ENCODE measurements at places on chromosomes 2 and 18.

DNA sequence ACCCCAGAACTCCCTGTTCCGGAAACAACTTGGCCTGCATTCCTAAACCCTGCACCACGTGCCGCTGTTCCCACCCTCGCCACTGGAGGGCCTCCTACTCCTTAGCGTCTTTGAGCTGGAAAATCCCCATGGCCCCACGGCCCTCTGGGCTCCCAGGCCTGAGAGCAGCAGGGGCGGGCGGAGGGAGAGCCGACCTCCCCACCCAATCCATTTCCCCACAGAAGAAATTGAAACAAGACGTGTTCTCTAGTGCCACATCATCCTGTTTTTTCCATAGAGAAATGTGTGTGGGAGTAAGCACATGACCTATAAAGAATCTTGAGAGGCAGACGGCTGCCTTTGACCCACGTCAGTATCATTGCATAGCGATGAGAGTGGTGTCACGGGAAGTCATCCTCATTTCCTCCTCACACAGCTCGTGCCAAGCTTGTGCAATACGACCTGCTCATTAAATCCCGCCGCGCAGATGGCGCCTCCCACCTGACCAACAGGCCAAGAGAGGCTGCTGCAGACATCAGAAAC, 79.2 kb downstream of the LAMA1 start:
- DNase-seq, result peak; percentile 96

GRCh38 chr2:75667884-75668283, 21.3 kb downstream of the MRPL19 start:
- DNase-seq, result no peak

GRCh38 chr2:236047176-236047575, 121.0 kb downstream of the GBX2 start:
- no peak for DNase-seq

DNA sequence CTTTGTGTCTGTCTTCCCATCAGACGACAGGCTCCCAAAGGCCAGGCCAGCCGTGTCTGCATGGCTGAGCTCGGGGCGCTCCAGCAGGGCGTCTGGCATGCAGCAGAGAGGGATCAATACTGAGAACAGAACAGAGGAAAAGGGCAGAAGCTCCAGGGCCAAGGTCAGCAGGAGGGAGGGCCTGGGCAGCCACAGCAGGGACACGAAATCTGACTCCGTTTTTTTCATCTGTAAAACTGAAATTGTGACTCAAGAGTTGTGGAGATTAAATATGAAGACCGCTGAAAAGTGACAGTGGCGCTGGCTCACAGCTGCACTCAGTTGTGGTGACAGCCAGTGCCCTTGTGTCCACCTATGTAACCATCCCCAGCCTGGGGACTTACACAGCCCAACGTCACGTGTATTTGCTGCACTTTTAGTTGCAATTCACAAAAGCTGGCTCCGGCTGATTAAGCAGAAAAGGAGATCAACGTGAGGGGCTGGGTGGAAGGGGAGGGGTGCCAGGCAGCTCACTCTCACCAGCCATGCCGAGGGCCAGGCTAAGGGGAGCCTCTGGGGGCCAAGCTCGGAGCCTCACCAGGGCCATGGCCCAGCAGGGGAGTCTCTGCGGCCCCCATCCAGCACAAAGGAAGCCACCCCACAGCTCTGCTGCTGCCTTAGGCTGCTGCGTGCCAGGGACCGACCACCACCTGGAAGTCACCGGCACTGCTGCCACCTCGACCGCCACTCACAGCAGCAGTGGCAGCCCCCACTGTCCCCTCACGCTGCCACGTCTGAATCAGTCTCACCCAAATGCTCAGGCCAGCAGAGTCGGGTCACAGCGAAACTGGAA, 74.7 kb downstream of the EIPR1 start:
- DNase-seq, result no peak

DNA sequence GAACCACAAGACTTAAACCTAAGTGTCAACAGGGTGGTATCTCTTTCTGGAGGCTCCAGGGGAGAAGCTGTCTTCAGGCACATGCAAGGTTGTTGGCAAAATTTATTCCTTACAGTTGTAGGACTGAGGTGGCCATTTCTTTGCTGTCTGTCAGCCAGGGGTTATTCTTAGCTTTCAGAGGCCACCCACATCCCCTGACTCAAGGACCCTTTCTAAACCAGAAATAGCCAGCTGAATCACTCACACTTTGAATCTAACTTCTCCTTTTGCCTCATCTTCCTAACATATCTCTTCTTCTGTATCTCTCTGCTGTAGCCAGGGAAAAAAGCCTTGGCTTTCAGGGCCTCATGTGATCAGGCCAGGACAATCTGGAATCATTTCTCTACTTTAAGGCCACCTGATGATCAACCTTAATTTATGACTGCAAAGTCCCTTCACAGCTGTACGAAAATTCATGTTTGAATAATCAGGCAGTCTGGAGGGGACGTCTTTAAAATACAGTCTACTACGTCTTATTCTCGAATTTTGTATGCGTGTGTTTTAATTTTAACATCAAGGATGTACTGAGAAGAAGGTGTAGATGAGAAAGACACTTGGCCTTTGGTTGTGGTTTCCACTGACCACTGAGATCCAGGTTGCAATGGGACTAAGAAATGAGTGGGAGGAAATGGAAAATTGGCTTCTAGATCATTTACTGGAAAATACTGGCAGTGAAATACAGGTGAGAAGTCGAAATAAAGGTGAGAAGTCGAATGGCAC, 90.4 kb downstream of the DOCK10 start:
- no peak for DNase-seq

DNA sequence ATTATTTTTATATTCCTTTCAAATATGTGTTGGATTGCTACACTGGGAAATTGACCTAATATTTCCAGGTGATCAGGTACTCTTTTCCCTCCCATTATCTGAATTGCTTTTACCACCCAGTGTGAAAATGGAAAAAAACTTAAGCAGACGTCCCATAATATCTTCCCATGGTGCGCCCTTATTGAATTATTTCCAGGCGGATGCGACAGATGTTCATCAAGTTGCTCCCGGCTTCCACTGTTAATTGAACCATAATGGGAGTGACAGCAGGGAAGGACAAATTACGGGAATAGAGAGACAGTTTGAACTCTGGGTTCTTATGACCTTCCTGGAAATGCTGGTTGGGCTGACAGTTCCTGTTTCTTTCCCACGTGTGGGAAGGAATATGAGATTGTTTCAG, 93.3 kb downstream of the THSD7B start:
- no peak for DNase-seq

DNA sequence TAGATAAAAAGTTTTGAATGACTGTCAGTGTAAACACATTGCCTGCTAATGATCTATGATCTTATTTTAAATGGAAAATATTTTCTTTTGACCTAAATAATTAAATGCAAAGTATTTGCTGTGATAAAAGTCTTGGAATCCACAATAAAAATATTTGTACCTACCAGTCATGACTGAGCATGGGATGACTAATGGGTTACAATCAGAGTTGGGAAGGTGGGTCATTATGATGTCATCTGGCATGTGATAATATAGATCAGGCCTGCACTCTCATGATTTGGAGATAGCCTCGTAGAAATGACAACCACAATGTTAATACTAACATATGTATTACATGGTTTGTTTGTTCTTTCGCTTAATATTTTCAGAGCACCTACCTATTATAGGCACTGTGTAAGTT, 848.8 kb upstream of the KLHL29 start:
- DNase-seq, result no peak

GRCh38 chr2:111995148-111995547, 59.9 kb upstream of the TMEM87B start:
- DNase-seq, result no peak

- no peak for DNase-seq
These were observed 68.1 kb upstream of the TCF7L1 start for GRCh38 chr2:85064927-85065577.

- DNase-seq, result peak; percentile 32
These were observed 74.6 kb upstream of the UNC80 start for GRCh38 chr2:209696836-209697711.

GRCh38 chr2:239588451-239589269, 187.8 kb upstream of the HDAC4 start:
- no peak for DNase-seq

DNA sequence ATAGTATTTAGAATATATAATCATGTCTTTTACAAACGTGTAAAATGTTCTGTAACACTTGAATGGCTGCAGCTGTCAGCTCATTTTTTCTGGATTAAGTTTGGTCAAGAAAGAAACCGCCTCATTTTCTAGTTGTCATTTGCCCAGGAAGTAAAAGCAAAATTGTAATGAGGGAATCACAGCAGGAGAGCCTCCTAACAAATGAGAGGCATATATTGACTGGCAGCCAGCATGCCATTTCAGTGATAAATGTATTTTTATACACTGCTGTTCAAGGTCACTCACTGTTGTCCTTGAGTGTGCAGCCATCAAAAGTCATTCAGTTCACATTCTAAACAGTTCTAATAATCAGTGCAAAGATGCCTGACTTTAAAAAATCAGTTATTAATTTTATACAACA, 144.3 kb upstream of the BOD1L2 start:
- DNase-seq, result no peak

GRCh38 chr18:13477147-13477683, 249.1 kb downstream of the FAM210A start:
- DNase-seq, result no peak

GRCh38 chr2:122263746-122264145, 508.3 kb downstream of the TSN start:
- no peak for DNase-seq

- peak; percentile 100 for DNase-seq
These were observed 222.1 kb downstream of the MTX2 start for GRCh38 chr2:176491172-176491904.

GRCh38 chr18:75433098-75433497, 5.6 kb upstream of the SMIM21 start:
- no peak for DNase-seq

DNA sequence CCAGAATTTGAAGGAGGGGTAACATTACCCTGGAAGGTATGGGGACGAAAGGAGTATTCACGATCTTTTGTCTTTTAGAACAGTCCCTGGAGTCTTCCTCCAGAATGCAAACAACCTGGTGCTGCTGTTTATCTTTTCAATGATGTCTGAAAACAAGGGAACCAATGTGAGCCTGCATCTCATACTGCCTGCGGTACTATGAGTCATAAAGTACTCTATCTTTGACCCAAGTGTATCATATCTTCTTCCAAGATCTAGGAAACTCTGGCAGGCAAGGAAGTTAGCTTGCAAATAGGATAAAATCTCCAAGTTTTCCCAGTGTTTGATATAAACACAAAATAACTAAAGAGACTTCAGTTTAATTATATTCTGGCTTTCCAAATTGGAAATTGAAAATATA, 968.5 kb downstream of the LRP1B start:
- no peak for DNase-seq

DNA sequence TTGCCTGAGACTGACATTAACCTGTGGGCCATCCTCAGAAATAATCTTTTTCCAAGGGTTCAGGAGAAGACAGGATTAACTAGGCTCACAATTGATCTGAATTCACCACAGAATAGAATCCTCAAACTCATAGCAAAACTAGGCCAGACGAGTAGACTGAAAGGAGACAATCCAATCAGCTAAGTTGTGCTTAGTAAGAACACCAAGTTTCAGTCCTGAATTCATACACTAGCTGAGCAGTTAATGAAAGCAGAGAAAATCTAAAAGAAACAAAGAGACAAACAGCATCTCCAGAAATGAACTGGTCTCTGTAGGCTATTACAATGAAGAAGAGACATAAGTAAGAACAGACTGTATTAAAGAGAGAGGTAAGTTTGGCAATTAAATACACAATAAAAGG, 89.5 kb downstream of the GORASP2 start:
- DNase-seq, result no peak

- DNase-seq, result peak; percentile 93
These were observed 83.4 kb upstream of the RTN4 start for GRCh38 chr2:55133467-55134315.

DNA sequence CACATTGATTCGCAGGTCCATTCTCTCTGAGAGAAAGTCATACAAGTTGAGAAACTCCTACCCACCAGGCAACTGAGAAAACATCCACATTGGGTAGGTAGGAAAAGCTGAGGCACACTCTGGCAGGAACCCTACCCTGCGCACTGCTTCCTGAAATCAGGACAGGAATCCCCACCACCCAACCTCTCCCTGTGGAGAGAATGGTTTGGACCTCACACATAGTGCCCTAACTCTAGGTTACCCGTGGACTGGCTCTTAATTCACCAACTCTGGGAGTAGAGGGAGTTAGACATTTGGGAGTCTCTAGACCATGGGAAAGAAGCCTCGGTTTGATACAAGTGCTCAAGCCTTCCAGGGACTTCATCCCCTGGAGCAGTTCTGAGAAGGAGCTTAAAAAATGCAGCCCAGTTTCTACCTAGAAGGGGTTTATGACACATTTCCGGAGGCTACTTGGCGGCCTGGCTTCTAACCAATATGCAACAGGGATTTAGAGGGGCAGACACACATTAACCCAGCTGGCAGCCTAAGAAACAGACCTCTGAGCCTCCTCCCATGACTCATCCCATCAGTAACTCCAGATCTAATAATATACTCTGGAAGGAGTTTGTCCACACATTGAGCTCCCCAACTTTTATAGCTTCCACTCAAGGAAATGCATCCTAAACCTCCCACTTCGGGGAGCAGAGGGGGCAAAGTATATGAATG, 136.7 kb downstream of the EML6 start:
- DNase-seq, result peak; percentile 57

Data from fibroblast of lung (primary cell).